T-cell (primary cell): ENCODE measurements at places on chromosomes 7 and 10.
A peak's percentile ranks its signal among the peaks of the same experiment; 100 is the strongest.

DNA sequence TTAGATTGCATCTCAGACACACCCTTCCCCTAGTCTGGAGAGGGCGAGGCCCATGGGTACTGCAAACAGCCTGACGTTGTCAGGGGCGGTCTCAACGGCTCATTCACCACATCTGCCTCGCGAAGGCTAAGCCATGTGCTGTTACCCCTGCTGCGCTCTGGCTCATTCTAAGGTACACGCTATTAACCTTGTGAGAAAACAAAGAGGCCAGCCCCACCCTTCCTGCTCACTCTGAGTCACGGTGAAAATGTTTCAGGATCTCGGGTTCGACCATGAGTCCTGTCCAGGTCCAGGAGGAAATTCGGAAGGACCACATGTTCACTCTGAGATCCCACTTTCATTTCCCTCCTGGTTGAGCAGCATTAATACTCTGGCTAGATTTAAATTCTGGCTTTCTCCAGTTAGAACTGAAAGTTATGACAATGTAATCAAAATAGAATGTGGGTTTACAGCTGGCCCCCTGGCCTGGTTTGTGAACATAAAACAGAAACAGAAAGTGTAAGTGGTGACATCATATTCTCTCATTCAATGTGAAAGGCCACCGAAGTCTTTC, 55.2 kb downstream of the EGFR start:
- DNase-seq, result peak; percentile 45

DNA sequence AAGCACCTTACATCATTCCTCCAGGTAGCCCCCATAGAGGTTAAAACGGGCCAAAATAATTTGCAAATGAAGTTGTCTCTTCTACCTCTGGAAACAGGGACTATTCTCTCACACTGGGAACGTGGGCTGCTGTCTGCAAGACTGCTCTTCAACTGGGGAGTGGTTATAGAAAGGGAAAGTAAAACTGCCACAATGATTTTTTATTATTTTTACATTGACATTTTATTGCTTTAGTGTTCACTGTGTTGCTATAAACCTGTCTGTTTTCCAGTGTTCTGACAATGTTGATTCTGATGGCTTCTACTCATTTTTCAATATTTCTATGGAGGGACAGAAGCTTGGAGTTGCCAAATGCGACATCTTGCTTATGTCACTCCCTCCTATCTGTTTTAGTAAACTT, 115.1 kb upstream of the ANTXRL start:
- no peak for DNase-seq

DNA sequence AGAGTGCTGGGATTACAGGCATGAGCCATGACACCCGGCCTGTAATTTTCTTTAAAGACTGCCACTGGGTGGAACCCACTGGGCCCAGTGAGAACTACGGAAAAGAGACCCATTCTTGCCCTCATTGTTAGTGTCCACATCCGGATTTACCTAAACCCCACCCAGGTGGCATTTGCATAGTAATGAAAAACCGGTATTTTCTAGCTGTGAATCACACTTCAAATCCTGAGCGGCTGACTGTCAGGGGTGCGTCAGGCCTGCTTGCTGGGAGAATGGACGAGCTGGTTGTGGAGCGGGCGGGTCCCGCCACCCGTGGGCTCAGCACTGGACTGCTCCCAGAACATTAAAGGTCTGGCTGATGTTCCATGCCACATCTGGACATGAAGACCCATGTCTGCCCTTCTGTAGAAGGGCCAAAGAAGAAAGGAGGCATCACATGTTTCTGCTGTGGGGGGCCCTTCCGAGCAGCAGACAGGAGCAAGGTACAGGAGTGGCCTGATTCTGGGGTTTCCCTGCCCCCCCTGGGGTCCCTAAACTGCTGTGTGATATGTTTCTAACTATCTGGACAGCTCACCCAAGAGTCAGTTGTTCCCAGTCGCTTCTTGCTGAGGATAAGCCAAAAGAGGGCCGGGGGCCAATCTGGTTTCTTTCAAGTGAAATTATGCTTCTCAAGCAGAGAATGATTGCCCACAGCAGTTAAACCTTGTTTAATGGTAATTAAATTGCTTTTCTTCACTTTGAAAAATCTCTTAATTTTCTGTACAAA, 46.4 kb downstream of the KIAA1217 start:
- DNase-seq, result no peak

GRCh38 chr7:30038196-30038980, 10.2 kb downstream of the PLEKHA8 start:
- DNase-seq, result no peak

DNA sequence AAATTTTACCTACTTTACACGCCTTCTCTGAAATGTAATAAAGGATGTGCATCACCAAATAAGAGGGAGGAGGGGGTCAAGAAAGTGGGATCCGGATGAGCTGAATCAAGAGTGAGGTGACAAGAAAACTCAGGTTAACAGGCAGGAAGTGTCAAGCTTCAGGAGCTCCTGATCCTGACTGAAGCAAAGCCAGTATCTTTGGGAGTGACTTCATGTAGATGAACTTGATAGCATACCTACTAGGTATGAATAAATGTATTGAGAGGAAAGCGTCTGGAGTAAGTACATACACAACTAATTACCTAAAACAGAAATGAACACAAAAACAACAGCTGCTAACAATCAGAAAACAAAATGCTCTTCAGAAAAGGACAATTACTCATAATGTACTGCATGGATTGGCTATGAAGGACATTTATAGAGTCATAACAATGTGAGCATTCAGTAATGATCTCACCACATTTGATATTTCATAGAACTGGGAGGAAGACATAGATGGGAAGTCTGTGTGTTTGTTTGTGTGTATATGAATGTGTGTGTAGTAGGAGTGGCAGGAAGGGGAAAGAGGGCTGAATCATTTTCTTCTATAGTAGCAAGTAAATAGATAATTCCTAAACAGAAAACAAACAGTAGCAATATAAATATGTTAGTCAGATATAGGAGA, 29.4 kb downstream of the PRKG1 start:
- DNase-seq, result no peak

DNA sequence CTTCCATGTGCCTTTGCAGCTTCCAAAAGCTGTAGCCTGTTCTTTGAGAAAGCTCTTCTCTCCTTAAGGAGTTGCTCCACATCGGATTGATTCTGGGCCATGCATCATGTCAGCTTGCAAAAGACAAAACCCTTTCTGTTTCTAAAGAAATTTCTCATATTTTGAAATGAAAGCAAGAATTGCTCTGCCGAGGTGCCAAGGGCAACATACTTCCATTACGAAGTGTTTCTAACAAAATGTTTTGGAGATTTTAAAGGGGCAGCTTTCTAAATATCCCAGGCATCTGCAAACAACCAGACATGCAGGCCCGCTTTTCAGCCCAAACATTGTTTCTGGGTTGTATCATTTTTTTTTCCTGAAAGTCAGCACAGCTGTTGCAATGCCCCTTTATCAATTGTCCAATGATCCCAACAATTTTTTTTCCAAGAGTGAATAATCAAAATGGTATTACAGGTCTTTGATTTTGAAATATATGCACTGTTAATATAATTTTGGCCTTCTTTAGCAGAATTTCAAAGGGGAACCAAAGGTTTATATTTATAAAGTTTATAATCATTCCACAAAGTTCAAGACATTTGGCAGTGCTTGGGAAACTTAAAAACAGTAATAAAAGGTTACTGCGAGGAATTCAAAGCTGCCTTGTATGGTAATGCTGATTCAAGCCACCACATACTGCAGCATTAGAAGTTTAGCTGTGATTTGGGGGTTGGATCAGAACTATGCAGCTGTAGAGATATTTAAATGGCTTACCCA, 61.0 kb downstream of the TES start:
- DNase-seq, result no peak
